Effector CD8-positive, alpha-beta T cell (primary cell): ENCODE measurements at places on chromosomes 6 and 20.

DNA sequence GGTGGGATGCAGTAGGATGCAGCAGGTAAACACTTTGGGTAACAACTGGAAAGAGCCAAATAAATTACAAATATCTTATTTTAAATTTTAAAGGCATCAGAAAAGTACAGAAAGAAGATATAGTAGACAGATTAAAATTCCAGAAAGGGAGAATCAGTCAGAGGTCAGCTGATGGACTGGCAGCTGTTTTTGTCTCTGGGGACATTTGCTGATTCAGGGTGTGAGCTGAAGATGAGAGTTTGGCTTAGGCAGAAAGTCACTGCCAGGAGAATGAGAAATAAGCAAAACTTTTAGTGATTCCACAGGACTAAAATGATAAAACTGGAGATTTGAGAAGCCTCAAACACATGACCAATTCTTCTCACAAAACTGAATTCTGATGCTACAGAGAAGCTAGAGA is 39.5 kb downstream of the AHI1 start:
- no peak for DNase-seq

- no peak for DNase-seq
These were observed 185.7 kb upstream of the MARCKS start for GRCh38 chr6:113671421-113671820.

DNA sequence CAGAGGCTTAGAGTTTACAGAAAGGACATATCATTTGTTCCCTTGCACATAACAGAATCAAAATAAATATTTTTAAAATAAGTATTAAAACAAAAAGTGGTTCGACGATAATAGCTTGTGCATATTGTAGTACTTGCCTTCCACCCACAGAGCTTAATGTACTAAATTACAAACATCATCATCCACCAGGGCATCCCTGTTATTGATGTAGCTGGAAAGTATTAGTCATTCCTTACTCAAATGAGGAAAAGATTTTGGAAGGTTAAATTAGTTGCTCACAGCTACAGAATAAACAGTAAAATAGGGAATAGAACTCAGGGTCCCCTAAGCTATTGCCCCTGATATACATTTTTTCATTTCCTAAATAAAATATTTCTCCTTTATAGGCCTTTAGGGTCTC is 150.3 kb downstream of the PTPRK start:
- no peak for DNase-seq

DNA sequence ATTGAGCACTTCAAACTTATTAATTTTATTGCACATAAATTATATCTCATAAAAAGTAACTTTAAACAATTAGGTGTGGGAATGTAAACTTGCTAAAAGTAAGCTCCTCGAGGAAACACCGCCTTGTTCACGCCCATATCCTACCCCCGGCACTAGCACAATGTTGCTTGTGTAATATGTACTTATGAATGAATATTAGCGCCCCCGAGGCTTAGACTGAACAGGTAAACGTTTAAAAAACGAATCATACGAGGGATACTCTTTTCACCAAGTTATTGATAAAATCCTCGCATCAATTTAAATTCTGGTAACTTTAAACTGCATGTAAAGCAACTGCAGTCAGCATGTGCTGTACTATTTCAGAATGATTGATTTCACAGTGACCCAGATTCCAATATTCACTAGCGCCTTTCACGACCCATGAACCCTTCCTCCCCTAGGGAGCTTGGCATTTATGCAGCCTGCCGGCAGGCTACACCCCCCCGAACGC is 637 bp downstream of the TFB1M start:
- DNase-seq: no peak

DNA sequence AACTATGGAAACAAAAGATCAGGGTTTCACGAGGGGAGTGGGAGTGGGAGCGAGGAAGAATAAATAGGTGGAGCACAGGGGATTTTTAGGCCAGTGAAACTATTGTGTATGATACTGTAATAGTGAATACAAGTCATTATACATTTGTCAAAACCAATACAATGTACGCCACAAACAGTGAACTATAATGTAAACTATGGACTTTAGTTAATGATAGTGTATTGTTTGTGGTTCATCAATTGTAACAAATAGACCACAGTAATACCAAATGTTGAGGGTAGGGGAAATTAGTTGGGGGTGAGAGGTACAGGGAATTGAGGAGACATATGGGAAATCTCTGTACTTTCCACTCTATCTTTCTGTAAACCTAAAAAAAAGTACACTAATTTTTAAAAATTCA is 218.4 kb downstream of the FRK start:
- no peak for DNase-seq

GRCh38 chr6:92122746-92123145 is 1296.6 kb downstream of the EPHA7 start:
- no peak for DNase-seq

DNA sequence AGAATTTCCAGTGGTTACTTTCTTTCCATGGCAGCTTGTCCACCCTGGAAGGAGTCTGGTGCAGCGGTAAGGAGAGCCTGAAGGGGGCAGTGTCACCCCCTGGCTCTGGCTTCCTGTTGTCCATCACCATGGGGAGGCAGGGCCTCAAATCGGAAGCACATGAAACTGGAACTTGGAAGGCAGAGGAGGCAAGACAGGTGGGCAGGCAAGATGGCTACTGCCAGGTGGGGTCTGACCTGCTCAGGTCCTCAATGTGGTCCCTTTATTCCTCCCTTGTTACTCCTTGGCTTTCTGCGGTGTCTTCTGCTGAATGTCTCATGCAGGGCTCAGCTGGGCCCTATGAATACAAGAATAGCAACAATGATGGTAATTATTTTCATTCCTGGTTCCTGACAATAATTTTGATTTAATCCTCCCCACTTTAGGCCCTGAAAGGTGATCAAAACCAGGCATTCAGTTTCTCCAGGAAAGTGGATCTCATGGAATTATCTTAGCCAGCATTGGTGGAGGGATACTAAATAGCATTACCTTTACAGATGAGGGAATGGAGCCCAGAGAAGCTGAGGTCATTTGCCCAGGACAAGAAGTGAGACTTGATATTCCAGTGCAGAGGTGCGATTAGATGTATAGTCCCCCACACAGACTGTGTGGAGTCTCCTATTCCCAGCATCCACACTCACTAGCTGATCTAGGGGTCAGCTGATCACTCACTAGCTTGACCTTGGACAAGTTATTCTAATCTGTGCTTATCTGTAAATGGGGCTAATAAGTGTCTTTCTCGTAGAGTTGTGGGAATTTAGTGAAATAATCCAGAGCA is 17.6 kb upstream of the SNAI1 start:
- no peak for DNase-seq

DNA sequence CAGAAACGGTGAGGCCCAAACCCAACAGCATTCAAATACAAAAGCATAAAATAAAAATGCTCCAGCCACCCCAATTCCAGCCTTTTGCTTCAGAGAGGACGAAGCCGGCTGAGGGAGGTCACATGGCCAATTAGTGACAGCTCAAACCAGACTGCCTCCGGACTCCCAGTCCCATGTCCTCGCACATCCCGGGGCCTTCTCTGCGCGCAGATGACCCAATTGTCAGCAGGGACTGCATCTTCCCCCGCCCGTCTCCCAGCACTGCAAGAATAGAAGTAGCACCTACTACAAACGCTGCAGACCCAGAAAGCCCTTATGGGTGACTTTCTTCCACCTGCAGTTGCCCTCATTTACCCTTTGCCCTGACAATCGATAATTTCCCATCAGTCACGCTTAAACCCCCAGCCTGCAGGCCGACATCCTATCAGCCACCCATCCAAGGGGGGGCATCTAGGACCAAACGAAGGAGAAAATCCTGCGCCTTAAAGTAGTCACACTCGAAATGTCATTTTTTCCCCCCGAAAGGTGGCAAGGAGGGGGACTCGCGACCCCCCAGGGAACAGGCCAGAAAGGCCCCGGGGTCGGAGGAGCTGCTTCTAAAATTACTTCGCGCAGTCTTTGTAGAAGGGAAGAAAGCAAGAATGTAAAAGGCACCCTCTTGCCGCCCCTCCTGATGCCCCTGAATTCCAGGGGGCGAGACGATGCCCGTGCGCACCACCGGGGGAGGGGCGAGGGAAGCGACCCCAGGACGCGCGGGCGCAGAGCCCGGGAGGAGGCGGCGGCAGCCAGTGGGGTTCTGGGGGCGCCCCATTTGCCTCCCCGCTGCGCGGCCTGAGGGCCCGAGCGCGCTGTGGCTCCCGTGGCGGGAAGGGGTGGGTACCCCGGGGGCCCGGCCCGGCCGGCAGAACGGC is 792 bp downstream of the SLC23A2 start:
- DNase-seq: no peak

DNA sequence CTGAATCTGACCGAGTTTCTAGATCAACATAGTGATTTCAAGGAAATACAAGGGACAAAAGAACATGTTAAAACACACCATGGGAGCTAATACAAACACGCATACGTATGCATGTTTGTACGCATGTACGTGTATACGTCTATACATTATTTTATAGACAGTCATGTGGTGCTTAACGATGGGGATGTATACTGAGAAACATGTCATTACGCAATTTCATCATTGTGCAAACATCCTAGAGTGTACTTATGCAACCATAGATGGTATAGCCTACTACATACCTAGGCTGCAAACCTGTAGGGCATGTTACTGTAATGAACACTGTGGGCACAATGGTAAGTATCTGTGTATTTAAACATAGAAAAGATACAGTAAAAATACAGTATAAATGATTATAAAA is 25.0 kb upstream of the NELFCD start:
- no peak for DNase-seq

DNA sequence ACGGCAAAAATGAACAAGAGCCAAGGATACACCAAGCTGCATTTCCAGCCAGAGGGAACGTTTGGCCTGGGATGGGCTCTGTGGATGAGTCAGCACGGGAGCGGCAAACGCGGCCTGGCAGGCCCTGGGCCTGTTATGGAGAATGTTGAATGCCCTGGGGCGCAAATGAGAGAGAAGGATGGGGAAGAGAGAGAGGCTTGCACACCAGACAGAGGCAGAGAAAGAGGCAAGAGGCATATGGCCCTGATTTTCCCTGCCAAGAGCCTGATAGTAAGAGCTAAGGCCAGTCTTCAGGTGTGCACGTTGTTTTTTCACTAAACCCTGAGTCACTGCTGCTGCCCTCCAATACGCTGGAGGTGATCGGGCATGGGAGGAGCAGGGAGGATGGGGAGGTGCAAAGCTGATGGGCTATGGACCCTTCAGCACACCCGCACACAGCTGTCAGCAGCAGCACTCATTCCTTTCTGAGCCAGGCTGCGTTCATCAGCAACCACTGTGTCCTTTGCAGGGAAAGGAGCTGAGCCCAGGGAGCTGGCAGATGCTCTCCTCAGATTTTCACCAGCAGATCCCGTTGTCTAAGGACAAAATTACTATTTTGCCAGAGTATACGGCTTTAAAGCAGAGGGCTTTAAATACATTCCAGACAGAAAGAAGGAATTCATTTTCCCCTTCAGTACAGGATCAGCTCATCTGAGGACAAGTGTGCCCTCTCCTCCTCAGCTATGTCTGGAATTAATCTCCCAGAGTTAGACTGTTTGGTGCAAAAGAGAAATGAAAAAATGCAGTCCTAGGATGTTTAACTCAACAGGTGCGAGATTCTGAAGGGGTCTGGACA is 61.7 kb upstream of the SLC22A23 start:
- DNase-seq: no peak

- no peak for DNase-seq
These were observed 2.0 kb downstream of the MUC21 start for GRCh38 chr6:30985490-30985889.

- no peak for DNase-seq
These were observed 45.2 kb downstream of the TOX2 start for GRCh38 chr20:43959920-43960227.

- DNase-seq: no peak
These were observed 77.9 kb downstream of the TMEM242 start for GRCh38 chr6:157245436-157245835.

GRCh38 chr20:33119725-33120720 is 40.6 kb downstream of the BPIFB4 start:
- DNase-seq: no peak

DNA sequence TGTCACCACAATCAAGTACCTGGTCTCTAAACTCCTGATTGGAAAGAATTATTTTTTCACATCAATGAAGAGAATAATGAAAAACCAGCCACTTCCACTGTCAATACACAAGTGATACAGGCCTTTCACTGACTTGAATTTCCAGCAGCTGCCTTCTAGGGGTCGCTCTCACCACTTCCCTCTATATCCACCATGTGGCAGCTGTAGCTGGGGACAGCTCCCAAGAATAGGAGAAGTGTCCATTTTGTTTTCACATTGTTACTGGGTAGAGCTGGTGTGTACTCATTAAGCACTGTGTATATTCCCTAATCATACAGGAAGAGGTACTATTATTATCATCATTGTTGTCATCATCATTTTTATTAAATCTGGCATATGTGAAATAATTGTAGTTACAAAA is 438.4 kb upstream of the SPTLC3 start:
- DNase-seq: no peak

GRCh38 chr6:9401960-9402359 is 966.6 kb upstream of the SLC35B3 start:
- DNase-seq: no peak
